ENCODE measurements at places on chromosomes 5 and 9.
A peak's percentile ranks its signal among the peaks of the same experiment; 100 is the strongest.

DNA sequence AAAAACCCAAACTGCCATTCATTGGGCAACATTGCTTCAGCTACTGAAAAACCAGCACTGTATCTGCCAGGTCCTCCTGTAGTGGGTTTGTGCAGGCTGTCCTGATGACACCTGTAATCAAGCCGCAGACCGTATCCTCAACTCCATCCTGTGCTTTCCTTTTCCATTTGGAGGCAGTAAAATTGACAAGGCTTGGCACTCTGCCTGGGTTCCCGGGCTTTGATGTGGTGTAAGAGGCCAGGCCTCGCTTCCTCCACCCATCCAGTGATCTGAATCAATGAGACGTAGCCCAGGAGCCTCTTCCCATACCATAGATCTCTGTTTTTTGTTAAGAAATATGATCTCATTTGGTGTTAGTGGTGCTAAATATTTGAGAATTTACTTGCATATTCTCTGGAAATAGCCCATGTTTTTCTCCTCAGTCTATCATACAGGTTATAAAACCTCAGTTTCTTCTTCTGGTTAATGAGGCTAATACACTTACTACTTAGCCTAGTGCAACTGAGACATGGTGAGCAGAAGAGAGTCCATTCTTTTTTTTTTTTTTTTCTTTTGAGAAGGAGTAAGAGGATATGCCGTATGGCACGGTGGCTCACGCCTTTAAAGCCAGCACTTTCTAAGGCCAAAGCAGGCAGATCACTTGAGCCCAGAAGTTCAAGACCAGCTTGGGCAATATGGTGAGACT is 34.8 kb downstream of the LSM11 start:
- DNase-seq, result no peak

- DNase-seq, result no peak
These were observed 13.7 kb upstream of the ITGA1 start for GRCh38 chr5:52774005-52774410.

GRCh38 chr5:178113141-178113787 is at the start of gene N4BP3:
TSS of gene N4BP3 (plus strand) at chr5:178113532. CDS start at chr5:178119584, 6,052 bp downstream.
- DNase-seq, result peak; percentile 68

DNA sequence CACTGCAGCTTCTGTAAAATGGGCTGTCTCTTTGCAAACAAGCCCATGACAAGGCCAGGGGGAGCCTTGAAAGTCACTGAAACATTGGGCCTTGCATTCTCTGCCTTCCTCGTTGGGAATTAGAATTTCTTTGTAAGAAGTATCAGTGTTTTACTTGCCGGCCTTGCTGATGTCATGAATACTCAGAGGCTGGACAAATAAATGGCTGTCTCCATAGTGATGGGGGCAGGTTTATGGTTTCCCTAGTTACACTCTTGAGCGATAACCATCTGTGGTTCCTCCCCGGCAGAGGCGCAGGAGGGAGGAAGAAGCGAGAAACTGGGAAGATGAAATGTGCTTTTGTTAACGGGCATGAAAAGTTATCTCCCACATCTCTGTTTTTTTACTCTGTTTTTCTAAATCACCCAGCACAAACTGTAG is 272.7 kb upstream of the PANK3 start:
- DNase-seq, result no peak

DNA sequence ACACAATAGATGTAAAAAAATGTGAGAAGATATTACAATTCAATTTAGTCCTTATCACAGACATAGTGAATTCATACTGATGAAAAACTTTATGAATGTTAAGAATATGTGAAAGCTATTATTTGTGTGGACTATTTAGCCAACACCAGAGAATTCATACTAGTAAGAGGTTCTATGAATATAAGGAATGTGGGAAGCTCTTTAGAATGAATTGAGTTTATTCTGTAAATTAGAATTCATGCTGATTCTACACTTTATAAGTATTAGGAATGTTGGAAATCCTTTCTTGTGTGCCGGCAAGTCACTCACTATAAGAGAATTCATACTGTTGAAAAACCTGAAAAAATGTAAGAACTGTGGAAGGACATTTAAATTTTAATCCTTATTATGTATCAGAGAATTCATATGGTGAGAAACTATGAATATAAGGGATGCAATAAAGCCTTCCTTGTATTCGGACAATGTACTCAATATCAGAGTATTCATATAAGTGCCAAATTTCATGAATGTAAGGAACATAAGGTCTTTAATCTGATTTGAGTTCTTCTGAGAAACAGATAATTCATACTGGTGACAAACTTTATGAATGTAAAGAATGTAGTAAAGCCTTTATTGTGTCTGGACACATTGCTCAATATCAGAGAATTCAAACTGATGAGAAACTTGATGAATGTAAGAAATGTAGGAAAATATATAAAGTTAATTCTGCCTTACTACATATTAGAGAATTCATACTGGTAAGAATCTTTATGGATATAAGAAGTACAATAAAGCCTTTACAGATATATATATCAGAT is 21.6 kb upstream of the PCDHA1 start:
- no peak for DNase-seq

GRCh38 chr5:36047384-36048160 is 19.1 kb downstream of the UGT3A2 start:
- DNase-seq, result no peak

DNA sequence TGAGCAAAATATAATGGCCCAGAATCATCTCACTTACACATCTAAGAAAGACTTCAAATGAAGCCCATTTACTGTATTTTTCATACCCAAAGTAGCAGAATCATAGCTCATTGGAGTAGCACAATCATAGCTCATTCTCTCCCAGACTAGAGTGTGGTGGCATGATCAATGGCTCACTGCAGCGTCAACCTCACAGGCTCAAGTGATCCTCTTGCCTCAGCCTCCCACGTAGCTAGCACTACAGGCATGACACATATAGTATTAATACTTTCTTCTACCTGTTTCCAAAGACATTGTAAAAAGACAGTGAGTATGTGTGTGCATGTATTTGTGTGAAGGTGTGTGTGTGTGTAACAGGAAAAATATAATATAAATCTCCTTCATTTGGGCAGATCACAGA is 1247.9 kb upstream of the ACO1 start:
- DNase-seq, result no peak
